ENCODE measurements at places on chromosomes 16 and 17.

GRCh38 chr17:2874189-2874686, 78.0 kb downstream of the RAP1GAP2 start:
- no peak for DNase-seq

DNA sequence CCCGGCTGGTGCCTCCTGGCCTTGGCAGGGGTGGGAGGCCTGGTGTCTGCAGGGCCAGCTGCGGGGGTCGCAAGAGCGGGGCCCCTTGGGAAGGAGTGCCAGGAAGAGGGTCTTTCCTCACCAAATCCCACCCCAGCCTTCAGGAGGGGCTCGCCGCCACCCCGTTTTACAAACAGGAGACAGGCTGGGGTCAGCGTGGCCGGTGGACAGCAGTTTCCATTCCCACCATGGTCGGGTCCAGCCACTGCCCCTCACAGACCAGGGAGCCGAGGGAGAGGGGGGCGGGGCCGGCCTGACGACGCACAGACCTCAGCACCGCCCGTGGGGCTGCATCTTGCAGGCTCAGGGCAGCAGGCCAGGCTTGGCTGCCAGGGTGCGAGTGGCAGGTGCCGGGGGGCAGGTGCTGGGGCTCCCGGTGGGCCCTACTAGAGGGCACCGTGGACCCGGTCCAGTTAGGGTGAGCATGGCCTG, 7.6 kb downstream of the CBFA2T3 start:
- no peak for DNase-seq

DNA sequence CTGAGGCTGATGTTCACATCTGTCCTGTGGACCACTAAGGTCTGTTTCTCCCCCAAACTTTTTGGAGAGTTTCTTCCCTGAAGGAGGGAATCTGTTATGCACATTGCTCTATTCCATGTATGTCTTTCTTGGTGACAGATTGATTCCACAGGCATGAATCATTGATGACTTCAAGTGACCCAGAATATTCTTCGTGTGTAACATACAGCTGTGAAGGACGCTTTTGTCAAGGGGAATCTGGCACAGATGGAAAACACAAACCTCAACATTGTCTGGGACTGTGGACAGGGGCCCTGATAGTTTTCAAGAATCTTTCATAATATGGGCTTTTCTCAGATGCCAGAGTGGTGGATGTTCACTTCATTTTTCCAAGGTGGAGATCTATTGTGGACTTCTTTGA, 223.1 kb upstream of the MAF start:
- no peak for DNase-seq

DNA sequence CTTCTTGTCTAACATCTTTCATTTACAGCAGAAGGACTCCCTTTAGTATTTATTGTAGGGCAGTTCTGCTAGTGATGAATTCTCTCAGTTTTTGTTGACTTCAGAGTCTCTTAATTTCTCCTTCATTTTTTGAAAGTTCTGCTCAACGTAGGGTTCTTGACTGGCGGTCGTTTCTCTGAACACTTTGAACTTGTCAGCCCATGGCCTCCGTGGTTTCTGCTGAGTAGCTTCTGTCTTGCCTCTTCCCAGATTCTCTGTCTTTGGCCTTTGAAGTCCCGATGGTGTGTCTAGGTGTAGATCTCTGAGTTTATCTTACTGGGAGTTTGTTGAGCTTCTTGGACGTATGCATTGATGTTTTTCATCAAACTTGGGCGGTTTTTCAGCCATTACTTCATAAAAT, 13.4 kb downstream of the GAA start:
- no peak for DNase-seq

DNA sequence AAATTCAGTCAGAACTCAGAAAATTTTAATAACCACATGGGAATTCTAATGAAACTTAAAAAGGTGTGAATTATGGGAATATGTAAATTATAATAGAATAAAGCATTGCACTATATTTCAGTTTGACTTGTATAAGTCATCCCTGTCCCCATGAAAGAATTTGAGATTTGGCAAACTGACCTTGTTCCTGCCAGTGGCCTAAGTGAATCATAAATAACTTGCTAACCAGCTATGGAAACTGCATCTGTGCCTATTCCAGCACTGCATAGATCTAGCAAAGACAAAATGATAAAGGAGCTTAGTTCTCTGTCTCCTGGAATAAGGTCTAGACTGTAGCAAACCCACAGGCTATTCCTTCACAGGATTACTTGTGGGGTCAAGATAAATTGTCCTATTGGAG, 106.8 kb upstream of the NOG start:
- DNase-seq, result no peak

Data from NCI-H69 (cell line).